ENCODE measurements at places on chromosomes 11 and 22. TPM values are rescaled to one million over a fixed set of nuclear protein-coding genes. Genes with fewer than 3 reads are reported as not detected.

The MFRP gene
- not detected for total RNA-seq

The SOX6 gene
- 8.4 TPM for total RNA-seq

The OR5P2 gene
- not detected for total RNA-seq

The C22orf42 gene
- total RNA-seq = not detected

The CARD18 gene
- not detected for total RNA-seq

The JRKL gene
- total RNA-seq = 12.2 TPM

The LRRC74B gene
- total RNA-seq = not detected
